ENCODE measurements at places on chromosomes 4 and X.
A peak's percentile ranks its signal among the peaks of the same experiment; 100 is the strongest.

GRCh38 chr4:90159193-90159592, 32.0 kb downstream of the CCSER1 start:
- DNase-seq: no peak

- DNase-seq: no peak
Measured at GRCh38 chr4:75726577-75726976, 2.2 kb downstream of the USO1 start.

DNA sequence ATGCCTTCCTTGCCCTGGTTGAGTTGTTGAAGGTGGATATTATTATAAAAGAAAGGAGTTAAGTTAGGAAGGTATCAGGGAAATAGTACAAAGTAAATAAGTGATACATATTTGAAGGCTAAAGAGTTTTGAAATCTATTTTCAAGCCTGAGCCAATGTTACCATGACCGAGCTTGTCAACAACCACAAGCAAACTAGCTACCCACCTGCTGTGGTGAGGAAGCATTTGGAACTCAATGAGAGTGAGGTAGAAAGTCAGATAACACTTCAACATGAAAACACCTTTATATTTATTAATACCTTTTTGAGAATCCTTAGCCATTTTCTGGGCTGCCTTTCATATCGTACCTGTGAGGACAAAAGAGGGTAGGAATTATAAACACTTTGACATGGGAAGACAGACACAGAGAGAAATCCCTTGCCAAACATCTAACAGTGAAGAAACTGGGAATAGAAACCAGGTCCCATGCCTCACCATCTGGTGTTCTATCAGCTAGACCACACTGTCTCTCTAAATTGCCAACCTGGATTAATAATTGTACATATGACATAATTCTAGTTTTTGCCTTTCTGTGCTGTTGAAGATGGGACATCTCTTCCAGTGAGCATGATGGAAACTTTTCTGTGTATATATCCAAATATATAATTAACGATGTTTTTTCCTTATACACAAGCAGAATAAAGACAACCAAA, 606.4 kb upstream of the NR3C2 start:
- no peak for DNase-seq

DNA sequence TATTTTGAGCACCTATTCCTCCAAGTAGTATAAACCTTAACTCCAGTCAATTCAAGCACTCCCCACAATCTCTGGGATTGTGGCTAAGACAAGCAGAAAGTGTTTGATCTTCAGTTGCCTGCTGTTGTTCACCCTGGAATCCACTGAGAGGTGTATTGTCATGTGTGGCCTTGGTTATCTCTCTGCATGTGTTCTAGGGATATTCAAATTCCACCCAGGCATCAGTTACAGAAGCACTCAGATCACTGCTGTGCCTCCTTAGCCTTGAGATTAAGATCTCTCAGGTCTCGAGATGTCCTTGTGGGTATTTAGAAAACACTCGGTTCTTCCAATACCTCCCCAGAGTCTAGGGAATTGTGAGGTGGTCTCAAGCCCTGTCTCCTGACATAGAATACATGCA, 213.3 kb downstream of the SMARCA1 start:
- DNase-seq: no peak

DNA sequence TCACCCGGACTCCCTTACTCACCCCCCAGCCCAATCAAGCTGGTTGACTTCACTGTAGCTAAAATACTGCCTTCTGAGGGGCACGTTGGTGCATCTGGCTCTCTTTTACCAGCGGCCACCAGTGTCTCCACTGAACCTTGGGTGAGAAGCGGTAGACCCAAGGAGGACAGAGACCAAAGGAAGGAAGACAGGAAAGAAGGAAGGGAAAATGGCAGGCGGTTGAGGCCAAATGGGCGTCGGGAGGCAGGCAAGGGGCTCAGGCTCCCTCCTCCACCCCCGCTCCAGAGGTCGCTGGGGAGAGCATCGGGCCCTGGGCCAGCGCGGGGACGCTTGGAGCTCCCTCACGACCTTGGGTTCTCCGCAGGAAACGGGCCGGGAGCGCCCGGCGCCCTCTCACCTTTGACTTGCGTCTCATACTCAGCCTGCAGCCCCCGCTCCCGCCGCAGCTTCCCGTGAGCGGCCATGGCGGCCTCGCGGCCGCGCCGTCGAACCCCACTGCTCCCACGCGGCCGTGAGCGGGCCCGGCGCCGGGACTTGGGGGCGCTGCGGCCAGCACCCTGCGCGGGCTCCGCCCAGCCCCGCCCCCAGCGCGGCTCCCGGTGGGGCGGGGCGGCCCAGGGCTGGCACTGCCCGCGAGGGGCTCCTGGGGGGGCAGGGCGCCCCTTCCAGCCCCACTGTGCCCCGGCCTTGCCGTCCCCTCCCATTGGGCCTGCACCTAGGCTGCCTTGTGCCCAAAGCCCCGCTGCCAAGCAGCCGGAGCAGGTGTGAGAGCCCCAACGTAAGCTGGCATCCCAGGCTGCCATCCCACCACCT, at the start of gene ARHGAP4:
TSS of gene ARHGAP4 (minus strand) at position 526 of the 813 bp plus-strand sequence. CDS start at position 464, 62 bp downstream.
- DNase-seq: peak; percentile 14

DNA sequence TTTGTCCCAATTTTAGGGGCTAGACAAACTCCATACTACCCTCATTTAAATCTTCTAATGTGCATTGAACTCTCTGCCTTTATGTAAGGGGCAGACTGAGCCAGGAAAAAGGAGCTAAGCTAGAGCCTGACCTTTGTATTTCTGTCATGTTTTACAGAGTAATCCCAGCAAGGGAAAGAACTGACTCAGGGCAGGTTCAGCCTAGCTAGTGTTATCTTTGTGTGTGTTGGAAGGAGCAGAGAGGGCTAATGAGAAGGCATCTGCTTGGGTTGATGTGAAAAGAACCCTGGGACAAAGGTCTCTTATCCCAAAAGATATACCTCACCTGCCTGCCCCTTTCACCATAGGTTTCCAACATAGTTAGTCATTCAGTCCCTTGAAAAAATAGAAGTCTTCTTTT, 31.7 kb downstream of the IGSF1 start:
- DNase-seq: no peak

- no peak for DNase-seq
Measured at GRCh38 chrX:572538-573124, 58.0 kb upstream of the SHOX start.

DNA sequence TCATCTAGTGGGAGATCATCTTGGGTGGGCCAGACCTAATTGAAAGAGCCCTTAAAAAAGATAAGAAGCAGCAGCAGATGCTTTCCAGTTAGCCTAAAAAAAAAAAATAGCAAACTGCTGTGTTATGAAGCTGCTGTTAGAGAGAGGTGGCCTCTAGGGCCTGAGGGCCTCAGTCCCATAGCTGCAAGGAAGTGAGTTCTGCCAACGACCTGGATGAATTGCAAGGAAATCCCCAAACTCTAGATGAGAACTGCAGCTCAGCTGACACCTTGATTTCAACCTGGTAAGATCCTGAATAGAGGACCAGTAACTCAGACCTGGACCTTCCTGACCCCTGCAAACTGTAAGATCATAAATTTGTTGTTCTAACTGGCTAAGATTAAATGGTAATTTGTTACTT, 275.2 kb downstream of the TENM3 start:
- DNase-seq: no peak

- DNase-seq: no peak
Measured at GRCh38 chr4:170446782-170447181, 357.0 kb upstream of the AADAT start.

GRCh38 chr4:10694151-10694827, 9.7 kb upstream of the CLNK start:
- no peak for DNase-seq

GRCh38 chr4:102787096-102787881, 26.5 kb upstream of the MANBA start:
- DNase-seq: no peak

DNA sequence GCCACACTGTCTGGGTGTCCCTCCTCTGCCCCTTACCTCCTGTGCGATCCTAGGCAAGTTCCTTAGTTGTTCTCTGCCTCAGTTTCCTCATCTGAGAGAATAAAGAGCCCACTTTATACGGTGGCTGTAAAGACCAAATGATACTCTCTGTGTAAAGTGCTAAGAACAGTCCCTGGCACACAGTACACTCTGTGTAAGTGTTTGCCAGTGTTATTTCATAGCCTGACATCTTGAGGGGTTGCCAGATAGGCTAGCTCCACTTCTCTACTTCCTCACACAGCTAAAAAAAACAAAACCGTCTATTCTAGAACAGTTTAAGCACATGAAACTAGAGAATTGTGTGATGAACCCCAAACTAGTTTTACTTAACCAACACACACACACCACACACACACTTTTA, 17.1 kb downstream of the SPON2 start:
- DNase-seq: no peak

DNA sequence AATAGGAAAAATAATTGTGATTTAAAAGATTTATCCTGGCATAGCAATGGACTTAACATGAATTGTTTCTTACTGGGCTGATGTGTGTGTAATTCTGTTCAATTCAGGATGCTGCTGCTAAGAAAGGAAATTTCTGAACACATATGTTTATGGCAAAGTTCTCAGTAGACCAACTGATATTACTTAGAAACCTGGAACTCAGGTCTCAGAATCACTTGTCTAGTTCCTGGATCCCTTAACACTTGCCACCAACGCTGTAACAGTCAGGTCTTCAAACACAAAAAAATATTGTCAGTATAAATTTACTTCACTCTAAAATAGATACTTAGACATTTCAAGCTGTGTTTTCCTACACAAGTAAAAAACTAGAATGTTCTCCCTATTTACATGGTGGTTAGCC, 5.5 kb downstream of the CASP3 start:
- DNase-seq: no peak

DNA sequence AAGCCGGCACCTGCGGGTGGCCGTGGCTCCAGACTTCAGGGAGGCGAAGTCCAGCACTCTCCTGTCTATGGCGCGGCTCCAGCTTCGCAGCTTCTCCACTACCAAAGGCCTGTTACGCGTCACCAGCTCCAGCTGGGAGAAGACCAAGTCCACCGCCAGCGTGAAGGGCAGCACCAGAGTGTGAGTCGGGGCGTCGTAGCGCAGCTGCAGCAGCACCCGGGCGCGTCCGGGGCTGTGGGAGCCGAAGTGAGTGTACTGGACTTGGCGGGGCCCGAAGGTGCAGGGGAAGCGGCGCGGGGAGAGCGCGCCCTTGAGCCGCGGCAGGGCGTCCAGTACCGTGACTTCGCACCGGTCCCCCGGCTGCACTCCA, 444 bp downstream of the FREM3 start:
- no peak for DNase-seq

- no peak for DNase-seq
Measured at GRCh38 chr4:153067376-153067775, 131.3 kb downstream of the FHDC1 start.

DNA sequence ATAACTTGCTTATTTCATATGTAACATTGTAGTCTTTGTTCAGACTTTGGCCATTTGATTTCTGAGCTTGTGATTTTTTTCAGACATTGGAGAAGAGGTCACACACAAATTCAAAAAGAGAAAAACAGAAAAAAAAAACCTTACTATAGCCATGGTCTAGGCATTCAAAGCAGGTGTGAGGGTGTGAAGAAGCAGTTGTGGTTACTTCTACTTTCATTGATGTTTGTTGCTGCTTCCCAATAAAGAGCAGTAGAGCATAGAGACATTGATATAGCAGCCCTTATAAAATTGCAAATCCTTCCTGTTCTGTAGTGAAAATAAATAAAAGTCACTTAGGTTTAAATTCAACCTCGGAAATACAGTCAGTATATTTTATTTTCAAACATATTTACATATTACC, 671.6 kb downstream of the GRXCR1 start:
- DNase-seq: no peak

DNA sequence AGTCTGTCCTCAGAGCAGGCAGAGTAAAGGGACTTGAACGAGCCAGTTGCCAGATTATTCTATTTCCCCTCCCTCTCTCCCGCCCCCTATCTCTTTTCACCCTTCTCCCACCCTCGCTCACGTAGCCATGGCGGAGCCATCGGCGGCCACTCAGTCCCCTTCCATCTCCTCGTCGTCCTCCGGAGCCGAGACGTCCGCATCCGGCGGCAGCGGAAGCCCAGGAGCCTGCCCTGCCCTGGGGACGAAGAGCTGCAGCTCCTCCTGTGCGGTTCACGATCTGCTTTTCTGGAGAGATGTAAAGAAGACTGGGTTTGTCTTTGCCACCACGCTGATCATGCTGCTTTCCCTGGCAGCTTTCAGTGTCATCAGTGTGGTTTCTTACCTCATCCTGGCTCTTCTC, 106.2 kb upstream of the SMAD1 start:
- DNase-seq: no peak

GRCh38 chr4:10529291-10530136, 72.3 kb upstream of the ZNF518B start:
- no peak for DNase-seq

DNA sequence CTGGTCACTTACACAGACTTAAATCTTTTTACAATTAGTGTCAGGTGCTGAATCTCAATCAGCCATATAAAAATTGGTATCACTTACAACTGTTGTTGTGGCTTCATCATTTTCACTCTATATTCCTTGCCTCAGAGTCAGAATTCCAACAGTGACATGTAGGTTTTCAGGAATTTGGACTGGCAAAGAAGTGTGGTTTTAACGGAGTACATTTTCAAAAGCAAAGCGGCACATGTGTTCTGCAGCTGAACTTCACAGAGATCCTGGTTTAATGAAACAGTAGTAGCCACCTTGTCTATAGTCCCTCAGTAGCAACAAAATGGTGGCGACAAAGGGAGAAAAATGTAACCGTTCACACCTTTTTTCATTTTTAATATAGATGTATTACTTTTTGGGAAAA, 486.6 kb downstream of the FAT4 start:
- no peak for DNase-seq

- no peak for DNase-seq
Measured at GRCh38 chr4:27217261-27217769, 356.7 kb downstream of the STIM2 start.

DNA sequence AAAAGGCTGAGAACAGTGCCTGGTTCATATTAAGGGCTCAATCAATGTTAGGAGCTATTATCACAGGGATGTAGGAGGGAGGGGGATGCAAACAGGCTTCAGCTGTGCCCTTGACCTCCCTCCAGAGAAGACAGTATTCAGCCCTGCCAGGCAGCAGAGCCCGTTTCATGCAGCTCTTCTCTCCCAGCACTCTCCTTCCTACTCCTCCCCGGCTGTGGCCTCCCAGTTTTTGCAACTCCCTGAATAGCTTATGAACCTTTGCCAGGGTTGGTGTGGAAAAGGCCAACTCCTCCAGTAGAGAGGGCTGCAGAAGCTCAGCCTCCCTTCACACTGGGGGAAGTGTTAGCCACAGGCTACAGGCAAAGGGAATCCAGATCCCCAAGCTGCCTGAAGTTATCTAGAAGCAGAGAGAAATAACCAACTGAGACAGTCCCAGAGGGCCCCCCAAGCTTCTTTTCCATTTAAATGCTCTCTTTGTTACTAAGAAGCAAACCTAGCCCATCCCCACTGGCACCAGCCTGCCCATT, 31.7 kb upstream of the APLN start:
- DNase-seq: no peak

DNA sequence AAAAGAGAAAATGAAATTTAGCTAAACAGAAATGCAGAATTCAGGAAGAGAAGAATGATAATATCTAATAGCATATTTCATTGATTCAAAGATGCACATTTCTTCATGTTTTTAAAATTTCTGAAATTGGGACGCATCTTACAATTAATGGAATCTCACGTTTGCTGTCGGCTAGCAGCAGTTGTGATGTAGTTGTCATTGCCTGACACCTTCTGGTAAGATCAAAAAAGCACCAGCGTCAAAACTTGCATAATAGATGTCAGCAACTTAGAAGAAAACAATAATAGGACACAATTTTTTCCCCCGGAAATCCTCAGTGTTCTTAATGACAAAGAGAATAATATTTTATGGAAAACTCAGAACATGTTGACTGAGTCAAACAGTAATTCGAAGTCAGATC, 29.8 kb upstream of the SLC7A3 start:
- no peak for DNase-seq
